ENCODE measurements at places on chromosomes 3 and 15. TPM values are rescaled to one million over a fixed set of nuclear protein-coding genes. Genes with fewer than 3 reads are reported as not detected.

TNNC1 gene
- 1.5 TPM for total RNA-seq

CPEB1 gene
- total RNA-seq: 2.0 TPM

SOX14 gene
- not detected for total RNA-seq

GATA2 gene
- total RNA-seq: 21.3 TPM

HTR3E gene
- total RNA-seq: not detected

- H3K4me3 ChIP-seq: no peak overlapping the region
- no peak overlapping the region for H3K27ac ChIP-seq
- H3K4me1 ChIP-seq: peaks cover 16% of the 10 kb centered on the region
- H3K36me3 ChIP-seq: no peaks in the 10 kb centered on the region
- no peak for DNase-seq
These were observed 40.8 kb downstream of the KCNAB1 start for GRCh38 chr3:156161172-156161571.

- no peak for DNase-seq
- no peaks in the 10 kb centered on the region for H3K4me1 ChIP-seq
- no peak overlapping the region for H3K27ac ChIP-seq
- no peaks in the 10 kb centered on the region for H3K36me3 ChIP-seq
These were observed 22.7 kb upstream of the IREB2 start for GRCh38 chr15:78415284-78415683.

DNA sequence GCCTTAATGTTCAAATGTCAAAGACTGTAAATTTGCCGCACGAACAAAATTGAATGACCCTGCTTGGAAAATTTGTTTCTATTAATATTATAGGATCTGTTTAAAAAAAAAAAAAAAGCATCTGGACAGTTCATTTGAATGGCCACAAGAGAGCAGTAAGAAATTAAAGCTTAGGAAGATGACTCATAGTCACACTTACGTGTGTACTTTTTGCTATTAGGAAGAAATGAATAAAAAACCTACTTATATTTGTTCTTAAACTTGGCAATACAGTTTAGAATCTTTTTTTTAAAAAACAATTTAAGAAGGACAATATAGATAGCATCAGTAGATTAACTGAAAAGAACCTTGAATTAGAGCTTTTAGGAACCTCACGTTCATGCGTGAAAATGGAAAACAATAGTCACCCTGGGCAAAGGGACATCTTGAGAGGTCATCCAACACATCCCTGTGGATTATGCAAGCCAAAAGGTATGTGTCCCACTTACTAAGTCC, 621.8 kb downstream of the MECOM start:
- DNase-seq: no peak
- peaks cover 3% of the 10 kb centered on the region for H3K4me1 ChIP-seq
- no peak overlapping the region for H3K27ac ChIP-seq
- no peaks in the 10 kb centered on the region for H3K36me3 ChIP-seq

DNA sequence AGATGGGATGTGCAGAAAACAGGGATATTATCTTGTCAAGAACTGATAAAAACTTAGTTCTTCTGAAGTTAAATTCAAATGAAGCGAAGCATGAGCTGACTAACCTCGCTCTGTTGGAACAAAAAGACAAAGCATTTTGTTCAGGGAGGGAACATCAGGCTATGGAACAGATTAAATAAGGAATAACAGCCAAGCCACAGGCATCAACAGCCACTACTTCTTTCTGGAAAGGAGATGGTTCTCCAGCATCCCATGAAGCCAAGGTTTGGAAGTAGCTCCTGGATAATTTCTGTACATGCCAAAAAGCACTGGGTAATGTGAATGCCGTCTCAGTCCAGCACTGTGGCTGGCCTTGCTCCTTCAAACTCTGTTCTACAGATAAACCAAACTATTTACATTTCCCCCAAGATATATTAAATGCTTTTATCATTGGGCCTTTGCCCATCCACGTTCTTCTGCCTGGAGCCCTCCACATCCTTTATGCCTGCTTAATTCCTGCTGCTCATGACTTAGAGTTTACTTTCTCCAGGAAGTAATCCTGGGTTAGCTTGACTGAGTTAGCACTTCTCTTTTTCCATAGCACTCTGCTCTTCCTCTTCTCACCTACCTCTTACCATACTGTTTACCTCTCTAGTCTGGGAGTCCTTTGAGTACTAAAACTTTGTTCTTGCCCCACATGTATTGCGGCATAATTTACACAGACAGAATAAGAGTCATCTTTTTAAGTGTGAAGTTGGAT, 232.0 kb downstream of the CLSTN2 start:
- no peak overlapping the region for H3K27ac ChIP-seq
- no peaks in the 10 kb centered on the region for H3K27me3 ChIP-seq
- H3K4me3 ChIP-seq: no peak overlapping the region
- no peaks in the 10 kb centered on the region for H3K36me3 ChIP-seq
- H3K4me1 ChIP-seq: no peaks in the 10 kb centered on the region

DNA sequence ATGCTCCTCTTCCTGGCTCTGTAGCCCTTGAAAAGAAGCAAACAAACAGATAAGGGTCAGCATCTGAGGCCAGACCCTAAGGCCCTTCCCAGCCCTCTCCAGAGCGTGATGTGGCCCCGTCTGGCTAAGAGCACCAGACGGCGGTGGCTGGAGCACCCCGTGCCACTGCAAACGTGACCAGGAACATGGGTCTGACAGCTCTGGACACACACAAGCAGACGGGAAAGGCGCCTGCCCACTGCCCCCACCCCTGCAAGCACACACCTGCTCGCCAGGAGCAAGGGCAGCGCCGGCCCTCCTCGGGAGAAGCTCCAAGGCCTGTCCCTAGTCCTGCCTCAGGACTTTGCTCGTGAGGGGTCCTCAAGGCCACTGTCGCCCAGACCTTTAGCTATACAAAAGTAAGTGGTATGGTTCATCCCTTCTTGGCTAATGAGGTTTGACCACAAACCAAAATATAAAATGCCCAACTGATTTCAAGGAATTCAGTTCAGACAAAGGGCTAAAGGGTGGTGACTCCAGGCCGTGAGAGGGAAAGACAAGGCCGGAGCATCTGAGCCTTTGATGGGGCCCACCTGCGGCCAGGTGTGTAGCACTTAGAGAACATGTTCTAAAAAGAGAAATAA, 90.4 kb downstream of the XXYLT1 start:
- H3K36me3 ChIP-seq: no peaks in the 10 kb centered on the region
- no peak for DNase-seq
- no peaks in the 10 kb centered on the region for H3K27me3 ChIP-seq
- peaks cover 15% of the 10 kb centered on the region for H3K4me1 ChIP-seq
- H3K4me3 ChIP-seq: no peak overlapping the region

- no peak overlapping the region for H3K4me3 ChIP-seq
- no peaks in the 10 kb centered on the region for H3K27me3 ChIP-seq
- no peak for DNase-seq
- H3K27ac ChIP-seq: no peak overlapping the region
- no peaks in the 10 kb centered on the region for H3K36me3 ChIP-seq
These were observed 128.8 kb upstream of the CHRM5 start for GRCh38 chr15:33839540-33839939.

DNA sequence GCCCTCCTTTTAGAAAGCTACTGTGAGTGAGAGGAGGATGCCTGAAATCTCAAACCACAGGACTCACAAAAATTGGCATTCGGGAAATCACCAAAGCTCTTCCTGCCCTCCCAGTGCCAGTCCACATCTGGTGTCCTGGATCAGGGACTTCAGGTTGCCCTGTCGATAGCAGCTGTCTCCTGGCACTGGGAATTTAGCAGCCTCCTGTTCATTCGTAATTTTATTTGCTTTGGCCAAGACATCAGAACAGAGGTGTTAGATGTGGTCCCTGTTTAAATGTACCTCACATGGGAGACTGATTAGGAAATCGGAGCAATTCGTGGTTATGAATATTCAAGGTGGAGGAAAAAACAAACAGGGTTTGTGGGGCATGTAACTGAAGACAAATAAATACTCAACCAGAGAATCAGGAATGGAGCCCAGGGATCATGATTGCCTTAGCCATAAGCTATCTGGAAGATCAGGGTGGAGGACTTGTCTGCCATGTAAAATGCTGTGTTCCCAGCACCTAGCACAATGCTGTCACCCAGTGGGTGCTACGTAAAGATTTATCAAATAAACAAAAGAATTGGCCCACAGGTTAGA, 265.2 kb upstream of the PROK2 start:
- H3K27me3 ChIP-seq: no peaks in the 10 kb centered on the region
- H3K27ac ChIP-seq: no peak overlapping the region
- no peaks in the 10 kb centered on the region for H3K36me3 ChIP-seq
- H3K4me3 ChIP-seq: no peak overlapping the region
- H3K4me1 ChIP-seq: no peaks in the 10 kb centered on the region

DNA sequence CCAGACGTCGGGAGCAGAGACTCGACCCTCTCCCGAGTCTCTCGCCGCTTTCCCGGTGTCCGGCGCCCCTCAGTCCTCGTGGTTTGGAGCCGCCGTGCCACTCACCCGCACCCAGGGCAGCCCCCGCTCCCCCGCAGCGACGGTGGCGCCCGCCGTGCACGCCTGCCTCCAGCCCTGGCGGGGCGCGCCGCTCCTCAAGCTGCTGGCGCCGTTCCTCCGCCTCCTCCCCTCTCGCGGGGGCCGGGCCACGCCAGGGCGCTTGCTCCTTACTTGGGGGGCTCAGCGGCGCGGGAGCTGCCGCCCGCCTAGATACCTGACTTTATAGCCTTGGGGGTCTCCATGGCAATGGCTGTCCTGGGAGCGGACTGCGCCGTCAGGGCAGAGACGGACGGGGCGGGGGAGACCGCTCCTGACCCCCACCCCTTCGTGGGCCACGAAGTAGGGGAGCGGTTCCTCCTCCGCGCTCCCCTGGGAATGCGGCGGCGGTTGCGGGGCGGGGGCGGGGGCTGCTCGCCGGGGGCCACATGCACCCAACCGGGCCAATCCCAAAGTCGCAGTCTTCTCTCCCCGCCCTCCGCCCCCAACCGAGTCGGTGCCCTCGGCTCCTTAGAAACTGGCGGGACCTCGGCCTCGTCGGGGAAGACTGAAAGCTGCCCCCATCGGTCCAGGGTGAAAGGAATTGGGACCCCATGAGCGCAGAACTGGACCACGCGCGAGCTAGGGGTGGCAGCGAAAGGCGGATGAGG, at the start of gene ANKRD63:
TSS of gene ANKRD63 (minus strand) at position 196 of the 746 bp plus-strand sequence. CDS start 478 bp downstream, outside the sequence.
- H3K36me3 ChIP-seq: no peaks in the 10 kb centered on the region
- H3K4me1 ChIP-seq: peaks cover 3% of the 10 kb centered on the region
- H3K27ac ChIP-seq: no peak within 1 kb of the TSS

DNA sequence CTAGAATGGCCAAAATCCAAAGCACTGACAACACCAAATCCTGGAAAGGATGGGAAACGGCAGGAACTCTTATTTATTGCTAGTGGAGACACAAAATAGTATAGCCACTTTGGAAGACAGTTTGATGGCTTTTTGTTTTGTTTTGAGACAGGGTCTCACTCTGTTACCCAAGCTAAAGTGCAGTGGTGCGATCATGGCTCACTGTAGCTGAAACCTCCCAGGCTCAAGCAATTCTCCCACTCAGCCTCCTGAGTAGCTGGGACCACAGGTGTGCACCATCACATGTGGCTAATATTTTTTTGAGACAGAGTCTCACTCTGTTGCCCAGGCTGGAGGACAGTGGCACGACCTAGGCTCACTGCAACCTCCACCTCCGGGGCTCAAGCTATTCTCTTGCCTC, 27.3 kb upstream of the GPR160 start:
- H3K4me1 ChIP-seq: no peaks in the 10 kb centered on the region
- no peaks in the 10 kb centered on the region for H3K27me3 ChIP-seq
- H3K36me3 ChIP-seq: no peaks in the 10 kb centered on the region
- no peak for DNase-seq
- no peak overlapping the region for H3K27ac ChIP-seq
- H3K4me3 ChIP-seq: no peak overlapping the region

- H3K36me3 ChIP-seq: no peaks in the 10 kb centered on the region
- H3K4me1 ChIP-seq: no peaks in the 10 kb centered on the region
- H3K27ac ChIP-seq: no peak overlapping the region
- no peaks in the 10 kb centered on the region for H3K27me3 ChIP-seq
- H3K4me3 ChIP-seq: no peak overlapping the region
These were observed 529.0 kb downstream of the AGBL1 start for GRCh38 chr15:86608461-86609205.

DNA sequence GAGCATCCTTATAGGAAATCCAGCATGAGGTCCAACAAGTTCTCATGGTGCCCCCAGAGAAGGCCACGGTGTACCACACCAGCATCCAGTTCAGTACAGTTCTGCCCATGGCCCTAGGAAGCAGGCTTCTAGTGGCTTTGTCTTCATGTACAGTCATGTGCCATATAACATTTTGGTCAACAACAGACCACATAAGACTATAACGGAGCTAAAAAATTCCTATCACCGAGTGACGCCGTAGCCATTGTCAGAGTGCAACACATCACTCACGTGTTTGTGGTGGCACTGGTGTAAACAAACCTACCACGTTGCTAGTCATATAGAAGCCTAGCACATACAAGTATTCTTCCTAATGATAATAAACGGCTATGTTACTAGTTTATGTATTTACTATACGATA, 209.0 kb downstream of the ARRDC4 start:
- H3K27me3 ChIP-seq: no peaks in the 10 kb centered on the region
- H3K27ac ChIP-seq: no peak overlapping the region
- no peak for DNase-seq

DNA sequence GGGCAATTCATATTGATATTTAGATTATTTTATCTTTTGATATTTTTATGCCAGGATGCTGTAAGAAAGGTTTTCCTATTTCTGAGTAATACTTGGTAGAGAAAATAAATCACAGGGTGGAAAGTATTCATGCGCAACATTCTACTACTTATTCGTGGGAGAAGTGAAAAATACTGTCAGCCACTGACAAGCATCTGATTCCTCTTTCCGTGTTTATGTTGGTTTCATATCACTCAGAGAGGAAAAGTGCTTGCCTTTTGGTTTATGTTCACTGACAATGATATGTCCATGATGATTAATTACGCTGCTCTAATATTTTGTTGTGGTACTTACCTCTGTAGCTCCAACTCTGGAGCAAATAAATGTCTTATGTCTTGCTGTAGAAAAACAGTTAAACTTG, 429.4 kb downstream of the EDEM1 start:
- DNase-seq: no peak
- H3K27me3 ChIP-seq: no peaks in the 10 kb centered on the region

DNA sequence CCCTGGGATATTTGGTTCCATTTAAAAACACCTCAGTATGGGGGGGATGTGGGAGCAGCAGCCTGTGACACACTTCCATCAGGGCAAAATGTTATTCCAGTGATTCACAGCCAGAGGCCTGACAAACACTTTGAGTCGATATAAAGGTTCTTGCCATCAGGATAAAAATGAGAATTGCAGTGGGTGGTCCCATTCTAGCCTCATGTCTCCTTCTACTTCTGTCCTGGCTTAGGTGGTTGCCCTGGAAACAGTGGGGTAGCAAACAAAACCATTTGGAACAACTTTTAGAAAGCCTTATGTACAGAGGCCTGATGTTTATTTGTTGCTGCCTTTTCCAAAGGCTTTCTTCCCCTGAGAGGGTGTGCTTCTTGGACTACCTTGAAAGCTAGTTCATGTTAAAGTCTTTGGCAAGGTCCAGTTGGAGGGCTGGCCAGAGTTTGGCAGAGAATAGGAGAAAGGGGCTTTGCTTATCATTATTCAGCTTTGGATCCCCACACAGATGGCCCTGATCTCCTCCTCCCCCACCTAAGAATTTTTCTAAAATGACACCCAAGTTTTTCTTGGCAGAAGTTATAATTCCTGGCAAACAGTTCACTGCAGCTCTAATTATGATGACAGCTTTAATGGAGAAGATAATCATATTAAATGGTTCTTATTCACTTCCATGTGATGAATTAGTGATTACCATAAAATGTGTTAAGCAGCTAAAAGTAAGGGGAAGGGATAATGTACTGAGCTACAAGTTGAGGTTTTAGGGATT, 84.2 kb upstream of the ZNF280D start:
- no peaks in the 10 kb centered on the region for H3K36me3 ChIP-seq
- H3K4me3 ChIP-seq: no peak overlapping the region
- no peak overlapping the region for H3K27ac ChIP-seq
- no peaks in the 10 kb centered on the region for H3K27me3 ChIP-seq
- H3K4me1 ChIP-seq: peaks cover 17% of the 10 kb centered on the region

GRCh38 chr15:39621976-39622375, 41.1 kb downstream of the THBS1 start:
- H3K27ac ChIP-seq: no peak overlapping the region
- no peak overlapping the region for H3K4me3 ChIP-seq
- DNase-seq: no peak
